ENCODE measurements at places on chromosomes 7 and 10.
A peak's percentile ranks its signal among the peaks of the same experiment; 100 is the strongest.

DNA sequence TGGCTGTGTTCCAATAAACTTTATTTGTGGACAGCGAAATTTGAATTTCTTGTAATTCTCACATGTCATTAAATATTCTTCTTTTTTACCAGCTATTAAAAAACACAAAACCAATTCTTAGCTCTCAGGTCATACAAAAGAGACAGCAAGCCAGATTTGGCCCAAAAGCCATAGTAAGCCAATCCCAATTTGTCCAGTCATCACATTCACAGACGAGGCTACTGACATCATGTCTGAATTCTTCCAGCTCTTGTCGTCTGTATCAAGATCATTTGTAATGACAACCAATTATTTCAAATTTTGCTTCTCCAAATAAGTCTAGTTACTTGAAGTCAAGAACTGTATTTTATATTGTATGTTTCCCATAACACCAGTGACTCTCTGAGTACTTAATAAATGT is 266.5 kb downstream of the PAXIP1 start:
- no peak for ATAC-seq

GRCh38 chr10:126373972-126374371 is 14.3 kb downstream of the ADAM12 start:
- ATAC-seq: no peak

- ATAC-seq: no peak
Observed at GRCh38 chr10:63583909-63584724, 62.9 kb downstream of the REEP3 start.

GRCh38 chr10:35435824-35436223 is 99.5 kb downstream of the CCNY start:
- no peak for ATAC-seq

GRCh38 chr7:111074748-111075146 is 16.2 kb upstream of the LRRN3 start:
- ATAC-seq: no peak

DNA sequence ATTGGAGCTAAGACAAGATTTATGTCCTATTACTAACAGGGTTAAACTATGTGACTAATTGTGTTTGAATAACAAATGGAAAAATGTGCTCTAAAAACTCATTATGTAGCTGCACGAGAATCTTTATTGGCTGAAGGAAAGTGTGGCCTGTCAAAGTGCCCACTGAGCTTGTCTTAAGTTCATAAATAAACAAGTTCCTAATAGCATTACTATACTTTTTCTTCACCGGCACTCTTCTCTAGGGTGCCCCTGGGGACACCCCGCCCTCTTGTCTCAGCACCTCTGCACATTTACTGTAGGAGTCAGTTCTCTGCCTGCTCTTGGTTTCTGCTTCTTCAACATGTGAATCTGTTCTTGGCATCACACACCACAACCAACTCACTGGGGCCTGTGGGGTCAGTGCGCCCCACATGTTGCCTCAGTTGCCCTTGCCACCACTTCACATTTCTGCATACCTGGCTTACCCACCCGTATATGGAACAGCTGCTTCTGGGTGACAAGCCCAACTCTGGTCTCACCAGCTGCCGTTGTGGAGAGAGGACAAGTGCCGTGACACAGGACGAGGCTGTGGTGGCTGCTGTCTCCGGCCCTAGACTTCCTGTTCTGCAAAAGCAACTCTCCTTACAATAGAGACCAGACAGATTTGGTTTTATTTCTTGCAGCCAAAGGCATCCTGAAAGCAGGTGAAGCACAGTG is 96.3 kb upstream of the DDC start:
- no peak for ATAC-seq

- no peak for ATAC-seq
Observed at GRCh38 chr7:122637784-122638183, 61.1 kb downstream of the RNF133 start.

GRCh38 chr7:69625238-69625637 is 27.0 kb downstream of the AUTS2 start:
- ATAC-seq: no peak

DNA sequence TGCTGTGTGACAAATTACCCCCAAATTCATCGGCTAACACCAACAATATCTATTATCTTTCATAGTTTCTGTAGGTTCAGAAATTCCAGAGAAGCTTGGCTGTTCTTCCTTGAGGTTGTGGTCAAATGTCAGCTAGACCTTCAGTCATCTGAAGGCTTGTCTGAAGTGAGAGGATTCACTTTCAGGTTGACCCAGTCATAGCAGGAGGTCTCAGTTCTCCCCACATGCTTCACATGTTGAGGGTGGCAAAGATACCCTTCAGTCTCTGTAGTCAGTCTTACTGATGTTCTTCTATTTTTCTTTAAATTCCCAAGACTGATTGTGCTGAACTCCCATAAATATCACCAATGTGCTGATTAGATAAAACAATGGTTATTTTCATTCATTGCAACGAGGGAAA is 1692.0 kb downstream of the REEP3 start:
- ATAC-seq: no peak

GRCh38 chr10:80253266-80253962 is 36.0 kb downstream of the MAT1A start:
- peak; percentile 43 for ATAC-seq

- no peak for ATAC-seq
Observed at GRCh38 chr7:74092964-74093471, 9.4 kb downstream of the LIMK1 start.

DNA sequence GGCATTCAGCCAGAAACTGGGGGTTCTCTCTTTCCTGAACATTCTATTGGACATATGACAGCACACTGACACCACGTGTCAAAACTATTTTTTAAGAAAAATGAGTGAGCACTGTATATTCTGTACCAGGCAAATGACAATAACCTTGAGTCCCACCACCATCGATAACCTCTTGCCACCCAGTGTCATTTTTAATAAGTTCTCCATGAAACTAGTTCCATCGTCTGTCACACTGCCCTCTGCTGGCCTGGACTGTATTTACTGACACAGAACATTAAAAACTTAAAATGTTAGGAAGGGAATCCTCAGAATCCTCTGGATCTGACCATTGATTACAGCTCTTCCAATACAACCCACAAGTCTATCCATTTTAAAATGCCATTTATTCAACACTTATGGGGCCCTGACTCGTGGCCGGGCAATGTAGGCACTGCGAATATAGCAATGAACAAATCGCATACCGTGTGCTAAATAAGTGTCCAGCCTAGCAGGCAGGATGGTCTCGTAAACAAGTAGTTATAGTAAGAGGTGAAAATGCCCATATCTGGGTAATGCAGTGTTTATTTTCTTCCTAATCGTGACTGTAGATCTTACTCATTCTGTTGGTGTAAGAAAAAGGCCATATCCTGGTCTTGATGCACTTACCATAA is 35.9 kb upstream of the CACNB2 start:
- ATAC-seq: no peak

GRCh38 chr7:107029061-107029763 is 15.3 kb upstream of the PRKAR2B start:
- no peak for ATAC-seq

GRCh38 chr7:29019896-29020295 is 61.8 kb upstream of the TRIL start:
- no peak for ATAC-seq

GRCh38 chr10:43857931-43858315 is 209.2 kb upstream of the ZNF32 start:
- no peak for ATAC-seq

DNA sequence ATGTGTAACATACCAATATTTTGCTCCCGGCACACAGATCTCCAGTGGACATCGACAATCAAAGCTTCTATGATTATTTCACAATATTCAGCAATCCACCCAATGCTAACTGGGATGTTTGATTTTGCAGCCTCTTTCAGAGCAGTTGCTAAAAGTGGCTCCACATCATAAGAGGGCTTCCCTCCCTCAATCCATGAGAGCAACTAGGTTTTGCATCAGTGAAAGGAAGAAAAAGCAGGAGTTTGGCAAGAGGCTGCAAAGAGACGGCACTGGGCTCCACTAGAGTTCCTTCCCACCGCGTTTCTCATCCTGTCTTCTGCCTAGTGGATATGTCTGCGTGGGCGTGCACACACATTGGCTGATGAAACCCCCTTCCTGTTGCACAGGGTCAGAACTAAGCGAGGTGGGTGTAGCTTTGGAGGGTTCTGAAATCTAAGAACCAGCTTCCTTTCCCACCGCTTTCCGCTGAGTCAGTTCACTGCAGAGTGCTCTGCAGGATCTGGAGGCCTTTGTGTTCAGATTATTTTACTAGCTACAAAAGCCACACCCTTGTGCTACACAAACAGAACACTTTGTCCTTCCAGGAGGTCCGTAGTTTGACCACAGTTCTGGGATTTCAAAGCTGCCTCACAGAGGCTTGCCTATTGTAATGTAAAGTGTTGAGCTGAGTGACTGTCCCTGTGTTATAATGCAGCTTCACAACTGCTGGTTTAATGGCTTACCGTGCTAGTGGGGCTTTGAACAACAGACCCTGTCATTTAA is 28.1 kb downstream of the ARL4A start:
- ATAC-seq: peak; percentile 41

- no peak for ATAC-seq
Observed at GRCh38 chr7:151754688-151755130, 122.2 kb downstream of the PRKAG2 start.

DNA sequence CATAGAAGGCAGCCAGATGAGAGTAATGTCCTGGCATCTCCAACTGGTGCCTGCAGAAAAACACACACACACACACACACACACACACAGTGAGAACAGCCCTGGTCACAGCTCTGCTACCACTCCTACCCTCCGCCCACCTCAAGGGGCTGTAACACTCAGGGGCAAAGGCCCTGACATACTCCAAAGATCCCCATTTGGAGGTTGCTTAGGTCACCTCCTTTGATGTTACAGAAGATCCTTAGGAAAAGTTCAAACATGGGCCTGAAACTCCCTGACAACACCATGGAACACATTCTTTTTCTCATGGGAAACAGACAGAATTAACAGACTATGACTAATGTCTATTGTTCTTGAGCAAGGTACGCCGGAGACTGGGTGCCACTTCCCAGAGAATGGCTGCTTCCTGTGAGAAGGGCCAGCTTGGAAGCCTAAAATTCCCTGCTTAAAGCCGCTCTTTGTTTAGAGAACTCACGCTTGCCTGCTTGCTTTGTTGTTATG is 27.7 kb downstream of the DENND11 start:
- no peak for ATAC-seq

DNA sequence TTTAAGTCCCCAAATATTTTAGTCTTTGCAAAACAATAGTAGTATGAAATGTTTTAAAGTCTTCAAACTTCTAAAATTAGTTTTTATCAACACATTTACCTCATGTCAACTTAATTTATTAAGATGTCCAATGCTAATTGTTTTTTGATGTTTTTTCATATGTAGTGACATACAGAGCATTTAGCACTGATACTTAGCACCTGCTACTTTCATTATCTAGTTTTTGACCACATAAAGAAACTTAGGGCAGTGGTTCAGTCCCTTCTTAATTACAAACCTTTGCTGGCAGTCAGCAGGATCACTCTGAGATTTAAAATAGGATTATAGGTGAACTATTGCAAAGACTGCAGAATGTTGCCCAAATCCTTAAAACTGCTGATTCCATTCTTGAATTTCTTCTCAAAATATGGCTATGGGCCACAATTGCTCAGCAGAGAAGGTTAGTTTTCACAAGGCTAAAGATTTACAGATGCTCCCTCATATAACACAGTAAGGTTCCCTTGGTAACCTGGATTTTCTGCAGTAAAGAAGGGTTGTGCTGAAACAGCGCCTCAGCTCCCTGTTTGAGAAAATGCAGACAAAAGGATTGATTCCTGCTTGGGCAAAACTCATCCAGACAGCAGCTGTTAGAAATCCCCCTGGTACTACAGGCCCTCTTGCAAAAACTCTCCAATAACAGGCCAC is 3.4 kb downstream of the GPR85 start:
- no peak for ATAC-seq

DNA sequence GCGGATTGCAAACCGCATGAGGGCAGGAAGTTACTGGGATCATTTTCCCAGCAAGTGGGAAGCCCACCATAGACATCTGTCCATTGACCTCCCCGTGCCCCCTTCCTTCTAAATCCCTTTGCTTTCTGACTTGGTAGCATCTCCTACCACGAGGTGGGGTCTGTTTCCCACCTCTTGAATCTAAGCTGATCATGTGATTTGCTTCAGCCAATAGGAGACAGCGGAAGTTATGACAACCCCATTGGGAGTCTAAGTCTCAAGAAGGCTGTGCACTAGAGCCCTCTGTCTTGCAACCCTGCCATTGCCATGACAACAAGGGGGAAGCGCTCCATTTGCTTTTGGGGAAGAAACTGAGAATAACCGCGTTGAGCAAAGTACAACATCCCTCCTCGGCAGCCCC is 39.2 kb upstream of the CARD11 start:
- no peak for ATAC-seq

DNA sequence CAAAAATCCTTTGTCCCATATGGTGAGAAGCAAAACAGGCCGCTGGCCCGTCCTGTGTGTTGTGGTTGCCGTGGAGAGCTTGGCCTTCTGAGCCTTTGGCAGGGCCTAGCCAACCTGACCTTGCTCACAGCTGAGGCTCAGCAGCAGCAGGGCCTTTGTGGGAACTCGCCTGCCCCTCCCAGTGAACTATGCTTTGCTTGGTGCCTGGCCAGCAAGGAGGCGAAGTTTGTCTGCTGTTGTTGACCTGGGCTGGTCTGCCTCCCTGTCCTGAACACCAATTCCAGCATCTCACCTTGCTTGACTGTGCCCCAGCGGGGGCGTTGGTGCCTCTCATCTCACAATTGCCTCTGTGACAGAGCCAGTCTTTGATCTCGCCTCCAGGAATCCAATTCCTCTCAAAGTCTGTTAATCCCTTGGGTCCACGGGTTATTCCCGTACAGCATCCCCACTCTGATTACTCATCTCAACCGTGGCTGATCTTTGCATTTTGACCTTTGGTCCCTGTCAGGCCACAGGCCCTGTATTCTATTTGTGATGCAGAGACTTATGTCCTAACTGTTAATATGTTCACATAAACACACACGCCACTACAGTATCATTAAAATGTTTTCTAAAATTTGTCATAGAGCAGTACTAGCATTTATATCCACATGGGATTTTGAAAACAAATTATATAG is 22.6 kb downstream of the EPDR1 start:
- ATAC-seq: no peak

DNA sequence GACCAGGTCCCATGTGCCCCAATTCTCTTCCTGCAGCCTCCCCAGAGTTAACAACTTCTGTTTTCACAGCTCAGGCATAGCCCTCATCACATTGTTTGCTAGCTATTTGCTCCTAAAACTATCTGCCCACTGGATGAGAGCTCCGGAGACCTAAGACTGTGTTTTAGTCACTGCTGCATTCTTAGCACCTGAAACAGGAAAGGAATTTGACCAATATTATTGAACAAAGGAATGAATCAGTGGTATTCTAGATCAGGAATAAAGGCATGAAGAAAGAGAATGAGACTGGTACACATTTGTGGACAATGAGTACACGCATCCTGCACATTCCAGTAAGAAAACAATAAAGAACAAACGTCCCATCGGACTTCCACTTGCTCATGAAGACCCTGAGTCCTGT is 54.8 kb downstream of the PPP1R17 start:
- ATAC-seq: no peak

- ATAC-seq: no peak
Observed at GRCh38 chr7:16836481-16836880, 31.7 kb upstream of the AGR2 start.

- ATAC-seq: peak; percentile 36
Observed at GRCh38 chr7:44767912-44768627, 19.4 kb downstream of the ZMIZ2 start.

- no peak for ATAC-seq
Observed at GRCh38 chr7:75771224-75771623, 787 bp downstream of the CCL26 start.

All from activated CD4-positive, CD25-positive, alpha-beta regulatory T cell treated with anti-CD3 and anti-CD28 coated beads, Interleukin-2, amount 50 U/mL, for 24 hours (primary cell).